GOT3 (cell line): ENCODE measurements at places on chromosomes 3 and 15.

GRCh38 chr15:68354923-68355322 is 77.0 kb downstream of the ITGA11 start:
- peak; percentile 35 for DNase-seq

GRCh38 chr3:120198305-120198878 is 86.6 kb downstream of the GPR156 start:
- no peak for DNase-seq

GRCh38 chr3:36894914-36895313 is 49.9 kb downstream of the TRANK1 start:
- no peak for DNase-seq

GRCh38 chr3:100213891-100214573 is 46.8 kb upstream of the TBC1D23 start:
- DNase-seq: no peak

GRCh38 chr3:130955481-130955880 is 61.6 kb downstream of the ATP2C1 start:
- no peak for DNase-seq

GRCh38 chr3:72231439-72232196 is 446.7 kb upstream of the PROK2 start:
- DNase-seq: no peak

- DNase-seq: no peak
These were observed 83.3 kb downstream of the IGF2BP2 start for GRCh38 chr3:185741586-185741985.

GRCh38 chr15:29233566-29233965 is 36.1 kb downstream of the NSMCE3 start:
- no peak for DNase-seq

DNA sequence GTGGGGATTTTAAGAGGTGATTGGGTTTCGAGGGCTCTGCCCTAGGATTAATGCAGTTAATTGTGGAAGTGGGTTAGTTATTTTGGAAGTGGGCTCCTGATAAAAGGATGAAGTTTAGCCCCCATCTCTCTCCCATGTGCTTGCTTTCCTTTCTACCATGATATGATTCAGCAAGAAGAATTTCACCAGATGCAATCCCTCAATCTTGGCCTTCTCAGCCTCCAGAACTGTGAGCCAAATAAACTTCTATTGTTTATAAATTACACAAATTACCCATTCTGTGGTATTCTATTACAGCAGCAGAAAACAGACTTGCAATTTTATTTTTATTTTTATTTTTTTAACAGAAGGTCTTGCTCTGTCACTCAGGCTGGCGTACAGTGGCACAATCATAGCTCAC is 27.3 kb upstream of the UBE2E1 start:
- DNase-seq: no peak

DNA sequence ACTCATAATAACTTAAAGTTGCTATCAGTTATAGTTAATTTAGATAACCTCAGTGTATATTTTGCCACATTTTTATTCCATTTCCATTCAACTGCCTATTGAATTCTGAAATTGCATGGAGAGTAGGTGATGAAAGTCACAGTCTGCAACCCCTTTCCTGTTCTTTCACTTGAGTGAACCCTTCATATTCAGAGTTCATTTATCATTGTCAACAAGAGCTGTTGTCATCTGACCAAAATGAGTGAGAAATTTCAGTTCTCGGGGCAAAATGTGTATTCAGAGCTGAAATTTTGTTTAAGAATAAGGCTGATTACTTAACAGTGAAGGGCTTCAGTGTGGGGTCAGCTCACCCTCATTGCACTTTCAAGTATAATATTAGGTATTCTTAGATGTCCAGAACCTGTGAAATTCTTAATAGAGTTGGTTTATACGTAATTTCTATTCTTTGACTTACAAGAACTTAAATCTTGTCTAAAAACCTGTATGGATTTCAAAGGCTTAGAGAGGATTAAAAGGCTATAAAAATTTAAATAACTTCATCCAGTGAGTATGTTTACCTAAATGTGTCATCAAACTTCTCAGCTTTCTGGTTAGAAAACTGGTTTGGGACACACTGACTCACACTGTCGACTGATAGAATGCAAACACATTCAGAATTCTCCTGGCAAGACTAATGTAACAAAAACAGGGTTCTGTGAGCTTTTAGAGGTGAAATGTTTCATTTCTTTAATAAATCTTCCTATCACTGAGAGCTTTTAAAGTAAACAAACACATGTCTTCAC is 92.2 kb downstream of the CMSS1 start:
- no peak for DNase-seq

- DNase-seq: no peak
These were observed 1389.8 kb upstream of the ALCAM start for GRCh38 chr3:103976931-103977339.

GRCh38 chr3:156483426-156483825 is 71.5 kb downstream of the SSR3 start:
- no peak for DNase-seq

DNA sequence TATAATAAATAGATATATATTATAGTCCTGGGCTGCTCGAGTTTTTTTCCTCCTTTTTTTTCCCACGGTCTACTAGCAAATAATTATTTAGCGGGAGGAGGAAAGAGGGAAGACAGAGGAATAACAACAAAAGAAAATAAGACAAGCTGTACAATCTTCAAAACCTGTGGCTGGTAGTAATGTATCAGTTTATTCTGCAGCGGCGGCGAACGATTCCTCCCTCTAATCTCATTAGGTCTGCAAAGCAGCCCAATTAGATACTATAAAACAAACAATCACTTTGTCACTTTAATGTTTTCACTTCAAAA is 390 bp upstream of the TLE3 start:
- no peak for DNase-seq

- no peak for DNase-seq
These were observed 1297.9 kb downstream of the ROBO2 start for GRCh38 chr3:78337801-78338211.

DNA sequence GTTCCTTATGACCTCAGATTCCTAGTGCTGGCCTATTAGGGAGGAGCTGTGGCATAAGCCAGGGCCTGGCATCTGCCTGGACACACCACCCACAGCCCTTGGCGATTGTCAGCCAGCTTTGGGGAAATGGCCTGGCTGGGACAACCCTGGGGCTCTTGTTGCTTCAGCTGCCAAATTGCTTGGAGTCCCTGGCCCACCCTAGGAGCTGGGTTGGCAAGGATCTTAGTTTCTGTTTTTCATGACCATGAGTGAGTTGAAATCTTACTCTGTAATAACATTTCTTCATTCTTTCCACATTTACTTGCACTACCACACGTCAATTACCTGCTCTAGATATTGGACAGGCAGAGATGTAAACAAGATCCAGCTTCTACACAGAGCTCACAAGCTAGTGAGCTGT is 1.9 kb upstream of the MYZAP start:
- no peak for DNase-seq

DNA sequence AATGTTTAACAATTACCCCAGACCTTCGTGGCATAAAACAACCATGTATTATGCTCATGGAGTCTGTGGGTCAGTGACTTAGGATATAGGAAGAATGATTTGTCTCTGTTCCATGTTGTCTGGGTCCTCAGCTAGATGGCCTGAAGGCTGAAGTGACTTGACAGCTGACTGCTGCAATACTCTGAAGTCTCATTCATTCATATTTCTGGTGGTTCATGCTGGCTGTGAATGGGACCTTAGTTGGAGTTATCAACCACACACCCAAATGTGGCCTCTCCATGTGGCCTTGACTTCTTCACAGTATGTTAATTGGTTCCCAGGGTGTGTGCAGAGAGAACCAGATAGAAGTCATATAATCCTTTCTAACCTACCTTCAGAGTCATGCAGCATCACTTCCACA is 145.1 kb upstream of the BFSP2 start:
- DNase-seq: no peak

GRCh38 chr3:58079773-58080172 is 71.6 kb downstream of the FLNB start:
- DNase-seq: no peak

DNA sequence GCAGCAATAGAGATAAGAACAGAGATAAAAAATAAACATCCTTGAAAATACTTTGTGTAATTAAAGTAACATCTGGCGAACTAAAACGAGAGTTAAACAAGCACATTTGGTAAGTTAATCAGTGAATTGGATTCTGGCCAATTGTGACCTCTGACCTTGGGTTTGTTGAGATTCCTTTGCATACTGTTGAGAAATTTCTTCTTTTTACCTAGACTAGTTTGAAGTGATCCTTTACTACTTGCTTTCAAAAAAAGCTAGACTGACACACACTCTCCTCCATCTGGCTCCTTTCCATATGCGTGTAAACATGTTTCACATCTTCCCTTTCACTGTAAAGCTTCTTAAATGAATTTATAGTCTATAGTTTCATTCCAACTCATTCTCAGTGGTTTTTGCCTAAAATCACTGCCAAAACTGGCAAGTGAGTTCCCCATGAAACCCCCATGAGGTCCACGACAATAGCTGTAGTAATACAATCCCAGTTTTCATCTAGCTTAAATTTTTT is 17.3 kb upstream of the GBE1 start:
- no peak for DNase-seq

DNA sequence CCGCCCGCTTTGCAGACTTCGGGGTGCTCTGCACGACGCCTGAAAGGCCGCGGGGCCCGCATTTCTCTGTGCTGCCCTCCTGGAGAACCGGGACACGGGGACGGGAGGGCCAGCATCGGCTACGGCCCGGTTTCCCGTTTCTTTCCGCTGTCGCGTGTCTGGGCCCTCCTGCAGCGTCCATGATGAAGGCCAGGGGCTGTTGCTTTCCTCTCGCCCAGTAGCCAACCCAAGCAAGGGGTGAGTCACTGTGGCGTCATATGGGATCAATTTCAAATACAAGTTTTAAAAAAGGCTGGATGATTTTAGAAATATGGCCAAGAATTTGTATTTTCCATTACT is 435 bp downstream of the SLC35G2 start:
- no peak for DNase-seq

DNA sequence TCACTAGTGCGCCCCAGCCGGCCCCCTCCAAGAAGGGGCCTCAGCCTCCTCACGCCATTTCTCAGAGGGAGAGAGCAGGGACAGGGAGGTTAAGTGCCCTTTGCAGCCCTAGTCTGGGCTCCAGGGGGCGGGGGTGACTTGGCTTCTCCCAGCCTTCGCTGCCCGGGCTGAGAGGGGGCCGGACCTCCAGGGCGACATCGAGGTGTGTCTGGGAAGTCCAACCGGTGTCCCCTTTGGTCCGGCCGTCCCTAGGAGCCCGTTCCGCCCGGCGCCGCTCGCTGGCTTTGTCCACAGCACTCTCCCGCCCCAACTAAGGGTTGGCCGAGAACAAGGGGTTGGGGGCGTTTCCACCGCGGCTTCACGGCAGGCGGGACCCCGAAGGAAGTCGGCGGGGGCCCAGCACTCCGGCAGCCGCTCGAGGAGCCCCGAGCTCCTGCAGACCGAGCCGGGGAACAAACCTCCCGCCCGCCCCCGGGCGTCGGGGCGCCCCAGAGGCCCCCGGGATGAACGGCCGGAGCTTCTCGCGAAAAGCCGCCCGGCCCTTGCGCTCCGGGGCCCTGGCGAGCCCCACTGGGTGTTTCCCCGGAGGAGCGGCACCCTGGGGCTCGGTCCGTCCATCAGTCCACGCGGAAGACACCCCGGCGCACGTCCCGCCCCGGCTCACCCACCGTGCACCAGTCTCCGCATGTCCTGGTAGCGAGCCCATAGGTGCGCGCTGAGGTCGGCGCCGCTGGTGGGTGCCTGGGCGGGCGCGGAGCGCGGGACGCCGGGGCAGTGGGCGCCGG is 627 bp downstream of the NT5DC2 start:
- DNase-seq: no peak

DNA sequence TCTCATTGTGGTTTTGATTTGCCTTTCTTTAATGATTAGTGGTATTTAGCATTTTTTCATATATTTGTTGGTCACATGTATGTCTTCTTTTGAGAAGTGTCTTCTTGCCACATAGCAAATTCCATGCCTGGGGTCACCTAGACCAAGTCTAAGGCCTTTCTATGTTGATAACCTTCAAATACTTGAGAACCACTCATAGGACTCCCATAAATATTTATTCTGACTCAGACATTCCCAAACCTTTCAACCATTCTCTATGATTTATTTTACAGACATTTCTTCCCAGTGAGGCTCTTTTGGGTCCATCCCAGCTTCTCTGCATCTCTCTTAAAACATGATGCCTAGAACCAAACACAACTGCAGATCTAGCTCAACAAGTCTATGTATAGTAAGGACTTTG is 69.2 kb downstream of the ATP8B4 start:
- DNase-seq: no peak

GRCh38 chr3:102141096-102141927 is 292.0 kb downstream of the NFKBIZ start:
- no peak for DNase-seq

DNA sequence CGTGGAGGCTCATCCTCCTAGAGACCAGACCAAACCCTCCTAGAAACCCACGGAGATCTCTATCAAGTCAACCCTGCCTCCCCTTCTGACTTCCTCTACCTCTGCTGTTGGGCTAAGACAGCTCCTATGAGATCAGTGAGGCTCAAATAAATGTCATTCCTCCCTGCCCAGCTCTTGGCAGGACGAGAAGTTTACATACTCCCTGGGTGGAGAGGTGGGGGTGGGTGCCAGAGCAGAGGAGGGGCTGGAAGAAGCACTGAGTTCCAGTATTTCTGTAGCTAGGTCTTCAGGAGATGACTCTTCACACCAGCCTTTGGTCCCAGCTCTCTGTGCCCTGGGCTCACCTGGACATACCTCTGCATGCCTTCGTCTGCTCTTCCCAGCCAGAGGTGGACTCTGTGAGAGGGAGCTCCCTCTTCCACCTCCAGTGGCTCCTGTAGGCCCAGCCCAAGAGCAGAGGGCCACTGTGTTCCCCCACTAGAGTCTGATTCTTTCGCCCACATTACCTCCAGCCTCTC is 42.4 kb upstream of the TLE3 start:
- DNase-seq: no peak

- peak; percentile 55 for DNase-seq
These were observed 23.5 kb upstream of the LRRFIP2 start for GRCh38 chr3:37197810-37198371.

GRCh38 chr3:126954141-126954842 is 28.6 kb upstream of the PLXNA1 start:
- DNase-seq: no peak

- no peak for DNase-seq
These were observed 8.4 kb downstream of the RAB6B start for GRCh38 chr3:133887074-133887802.

DNA sequence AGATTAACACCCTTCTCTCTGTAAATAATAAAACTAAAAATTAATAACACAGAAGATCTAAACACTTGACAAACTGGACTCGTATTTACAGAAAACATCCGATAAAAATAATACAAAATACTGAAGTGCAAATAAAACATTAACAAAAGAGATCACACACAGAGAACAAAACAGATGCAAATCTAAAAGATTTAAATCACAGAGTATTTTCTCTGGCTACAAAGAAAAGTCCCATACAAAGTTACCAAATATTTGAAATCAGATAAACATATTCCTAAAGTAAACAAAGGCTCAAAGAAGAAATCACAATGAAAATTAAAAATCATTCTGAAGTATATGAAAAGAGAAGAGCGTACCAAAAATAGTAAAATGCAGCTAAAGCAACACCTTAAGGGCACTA is 42.5 kb downstream of the TBL1XR1 start:
- no peak for DNase-seq

DNA sequence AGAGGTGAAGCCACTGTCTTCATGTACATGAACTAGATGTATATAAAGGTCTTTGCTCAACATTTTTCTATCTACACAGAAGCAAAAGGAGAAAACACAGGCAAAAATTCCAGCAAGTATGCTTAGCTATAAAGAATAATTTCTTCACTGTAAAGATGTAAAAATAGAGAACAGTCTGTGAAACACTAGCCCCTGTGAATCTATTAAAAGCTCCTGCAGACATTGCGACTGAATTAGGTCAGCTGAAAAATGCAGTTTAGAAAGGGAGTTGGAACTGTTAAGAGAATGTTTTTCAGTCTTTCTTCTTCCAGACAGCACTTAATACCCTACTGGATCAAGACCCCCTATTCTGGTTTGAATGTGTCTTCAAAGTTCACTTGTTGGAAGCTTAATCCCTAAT is 291.5 kb downstream of the KBTBD8 start:
- no peak for DNase-seq
